NB4 (cell line): ENCODE measurements at places on chromosomes 3 and 15.

- DNase-seq, result no peak
Measured at GRCh38 chr3:60146121-60146520, 1096.3 kb upstream of the CFAP20DC start.

DNA sequence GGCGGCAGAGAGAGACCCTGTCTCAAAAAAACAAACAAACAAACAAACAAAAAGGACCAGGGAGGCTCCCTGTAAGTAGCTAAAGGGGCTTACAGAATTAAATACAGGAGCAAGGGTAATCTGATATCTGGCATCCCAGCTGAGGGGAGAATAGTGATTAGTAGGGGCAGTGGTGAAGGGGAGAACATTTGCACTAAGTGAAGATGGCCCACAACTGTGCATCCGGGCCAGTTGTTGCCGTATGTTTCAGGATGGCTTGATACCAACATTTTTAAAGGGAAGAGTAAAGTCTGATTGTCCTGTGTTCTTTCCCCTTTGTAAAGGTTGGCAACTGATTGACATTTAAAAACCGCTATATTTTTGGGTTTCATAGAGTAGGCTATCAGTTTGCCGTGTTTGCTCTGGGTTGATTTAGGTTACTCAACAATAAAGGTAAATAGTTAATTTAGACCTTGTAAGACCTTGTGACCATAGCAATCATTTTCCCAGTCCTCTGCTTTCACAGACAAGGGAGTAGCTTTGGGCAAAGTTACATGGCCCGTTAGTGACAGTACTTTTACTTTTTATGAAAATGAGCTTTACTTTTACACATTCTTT is 167.8 kb downstream of the PTPRG start:
- no peak for DNase-seq

- peak; percentile 29 for DNase-seq
Measured at GRCh38 chr3:182947888-182948287, 32.5 kb downstream of the DCUN1D1 start.

- DNase-seq, result no peak
Measured at GRCh38 chr3:141382571-141382970, 14.3 kb downstream of the ZBTB38 start.

DNA sequence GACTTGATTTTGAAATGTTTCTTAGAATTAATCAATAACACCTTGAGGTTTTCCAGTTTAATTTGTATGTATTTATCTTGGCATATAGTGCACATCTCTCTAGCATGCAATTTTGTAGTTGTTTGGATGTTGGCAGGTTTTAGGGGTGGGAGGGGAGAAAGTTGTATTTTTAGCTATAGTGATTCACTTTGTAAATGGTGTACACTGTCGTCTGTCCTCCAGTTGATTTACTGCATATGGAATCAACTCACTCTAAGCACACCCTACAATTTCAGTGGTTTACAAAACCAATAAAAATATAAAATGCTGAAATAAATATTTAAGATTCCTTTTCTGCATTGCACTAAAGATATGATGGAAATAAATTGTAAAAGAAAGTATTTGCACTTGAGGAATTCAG is 199.1 kb downstream of the CDIN1 start:
- DNase-seq, result no peak

DNA sequence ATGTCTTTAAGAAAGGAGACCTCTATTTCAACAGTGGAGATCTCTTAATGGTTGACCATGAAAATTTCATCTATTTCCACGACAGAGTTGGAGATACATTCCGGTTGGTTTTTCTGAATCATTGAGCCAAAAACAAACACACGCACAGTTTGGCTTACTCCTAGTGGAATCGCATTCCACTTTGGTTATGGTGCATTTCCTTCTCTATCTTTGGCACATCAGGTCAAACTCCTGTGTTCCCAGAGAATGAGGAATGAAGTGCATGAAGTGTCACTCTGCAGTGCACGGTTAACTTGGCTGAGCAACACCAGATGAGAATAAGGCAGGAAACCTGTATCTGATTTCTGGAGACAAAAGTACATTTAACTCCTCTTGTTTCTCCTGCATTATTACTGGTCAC is 38.5 kb downstream of the HDC start:
- no peak for DNase-seq

- DNase-seq, result peak; percentile 95
Measured at GRCh38 chr15:84658080-84658787, at the start of gene NMB. Gene NMB (minus strand): TSS chr15:84658199. CDS start chr15:84658152, 47 bp downstream.

GRCh38 chr15:56754772-56755370 is 21.6 kb upstream of the ZNF280D start:
- DNase-seq, result no peak

DNA sequence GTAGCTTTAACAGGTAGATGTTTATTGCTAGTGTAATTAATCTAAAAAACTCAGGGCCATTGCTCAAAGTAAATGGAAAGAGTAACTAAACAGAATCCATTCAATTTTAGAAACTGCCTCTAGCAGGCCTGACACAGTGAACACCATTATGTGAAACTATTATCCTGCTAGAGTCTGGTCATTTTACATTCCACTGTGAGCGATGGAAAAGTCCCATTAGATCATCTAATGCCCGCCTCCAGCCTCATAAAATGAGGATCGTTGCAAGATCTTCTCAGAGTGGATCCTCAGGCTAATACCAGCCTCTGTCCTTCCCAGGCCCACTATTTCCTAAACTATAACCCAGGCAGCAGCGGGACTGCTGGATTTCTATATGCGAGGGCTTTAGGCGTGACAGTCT is 107.7 kb downstream of the WDR76 start:
- no peak for DNase-seq

DNA sequence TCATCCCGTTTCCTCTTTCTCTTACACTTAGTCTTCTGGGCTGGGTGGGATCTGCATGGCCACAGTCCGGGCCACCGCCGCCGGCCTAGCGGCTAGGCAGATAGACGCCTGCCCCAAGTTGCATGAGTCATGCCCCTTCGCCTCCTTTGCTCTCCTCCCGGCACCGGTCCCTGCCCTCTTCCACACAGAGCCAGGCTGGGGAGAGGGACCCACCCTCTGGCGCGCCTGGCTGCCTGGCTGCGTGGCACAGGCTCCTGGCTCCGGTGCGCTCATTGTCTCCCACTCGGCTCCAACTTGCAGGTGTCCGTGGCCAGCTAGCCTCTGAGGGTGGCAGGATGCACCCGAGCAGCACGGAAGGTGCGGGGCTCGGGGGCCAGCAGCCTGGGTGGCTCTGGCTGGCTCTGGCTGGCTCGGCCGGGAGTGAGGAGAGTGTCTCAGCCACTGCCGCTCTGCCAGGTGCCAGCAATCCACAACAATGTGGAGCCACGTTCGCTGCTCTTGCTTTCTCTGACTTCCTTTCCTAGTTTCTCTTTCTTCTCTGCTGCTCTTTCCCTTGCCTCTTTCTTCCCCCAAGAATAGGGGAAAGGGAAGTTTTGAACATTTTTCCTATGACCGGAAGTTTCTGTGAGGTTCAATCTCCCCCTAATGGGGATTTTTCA is 22.4 kb upstream of the MTHFS start:
- no peak for DNase-seq

DNA sequence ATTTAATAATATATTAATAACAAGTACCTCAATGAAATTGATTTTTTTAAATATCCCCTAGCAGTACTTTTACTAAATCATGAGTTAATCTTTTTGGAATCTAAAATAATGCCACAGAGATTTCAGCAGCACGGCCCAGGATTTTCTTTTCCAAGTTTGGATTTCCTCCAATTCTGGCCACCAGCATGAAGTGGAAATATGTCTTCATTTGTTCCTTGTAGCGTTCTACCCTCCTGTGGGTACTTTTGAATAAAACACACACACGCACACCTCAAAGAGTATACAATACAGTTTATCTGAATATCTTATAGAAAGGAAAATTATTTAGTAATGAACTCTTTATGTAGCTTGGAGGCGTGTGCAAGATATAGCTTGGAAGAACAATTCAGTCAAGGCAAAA is 125.1 kb upstream of the STT3B start:
- no peak for DNase-seq

- no peak for DNase-seq
Measured at GRCh38 chr3:185726254-185726967, 98.4 kb downstream of the IGF2BP2 start.

- peak; percentile 80 for DNase-seq
Measured at GRCh38 chr3:169863458-169863899, 6.3 kb downstream of the LRRC31 start.

DNA sequence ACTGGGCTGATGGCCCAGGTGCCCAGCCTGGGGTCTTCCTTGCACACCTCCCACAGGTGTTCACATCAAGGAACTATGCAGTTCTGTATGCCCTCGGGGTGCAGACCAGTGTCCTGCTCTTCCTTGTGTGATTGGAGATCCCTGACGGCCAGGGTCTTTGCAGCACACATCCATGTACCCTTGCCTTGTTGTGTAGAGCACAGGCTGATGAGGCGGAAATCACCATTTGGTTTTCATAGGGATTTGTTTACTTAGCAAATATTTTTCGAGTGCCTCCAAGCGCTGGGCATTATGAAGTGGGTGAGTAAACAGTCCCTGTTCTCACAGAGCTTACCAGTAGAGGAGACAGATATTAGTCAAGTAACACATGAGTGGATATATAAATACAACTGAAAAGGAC is 209.3 kb upstream of the UMPS start:
- no peak for DNase-seq

DNA sequence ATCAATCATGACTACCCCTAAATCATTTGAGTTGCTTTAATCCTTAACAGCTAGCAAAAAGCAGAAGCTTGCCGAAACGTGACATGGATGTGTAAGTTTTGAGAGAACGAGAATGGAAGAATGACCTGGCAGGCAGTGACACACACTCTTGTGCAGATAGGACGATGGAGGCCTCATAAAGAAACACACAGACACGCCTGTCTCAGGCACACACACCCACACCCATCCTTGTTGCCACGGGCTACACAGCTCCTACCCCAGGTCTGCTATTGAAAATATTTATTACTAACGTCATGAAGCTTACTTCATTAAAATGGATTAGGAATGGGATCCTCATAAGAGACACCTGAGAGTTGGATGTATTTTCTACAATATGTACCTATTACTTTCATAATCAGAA is 8.5 kb downstream of the MYO5C start:
- DNase-seq, result no peak

- DNase-seq, result peak; percentile 15
Measured at GRCh38 chr3:62139957-62140356, 233.4 kb downstream of the FEZF2 start.

GRCh38 chr3:143307613-143308183 is 188.1 kb downstream of the CHST2 start:
- DNase-seq, result no peak

DNA sequence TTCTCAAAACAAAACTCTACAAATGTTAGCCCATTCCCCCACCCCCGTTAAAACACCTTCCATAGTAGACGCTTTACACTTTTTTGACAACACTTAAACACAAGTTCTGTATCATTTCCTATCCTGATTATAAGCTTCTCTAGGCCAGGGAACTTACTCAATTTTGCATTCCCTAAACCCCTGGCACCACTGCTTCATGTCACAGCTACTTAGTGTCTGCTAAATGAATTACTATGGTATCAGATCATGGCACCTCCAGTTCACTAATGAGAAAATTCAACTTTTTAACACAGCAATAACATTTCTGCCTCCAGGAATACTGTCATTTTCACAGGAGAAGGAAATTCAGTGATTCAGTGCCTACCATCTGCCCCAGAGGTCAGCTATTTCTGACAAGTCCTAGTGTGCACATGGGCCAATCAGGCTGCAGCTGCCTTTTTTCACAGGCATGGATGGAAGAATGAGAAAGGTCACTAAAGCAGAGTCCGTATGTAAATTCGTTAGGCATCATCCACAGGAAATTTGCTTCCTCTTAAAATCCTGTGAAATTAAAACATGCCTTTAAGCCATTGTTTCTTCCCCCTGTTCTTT is 18.5 kb downstream of the SFMBT1 start:
- no peak for DNase-seq

DNA sequence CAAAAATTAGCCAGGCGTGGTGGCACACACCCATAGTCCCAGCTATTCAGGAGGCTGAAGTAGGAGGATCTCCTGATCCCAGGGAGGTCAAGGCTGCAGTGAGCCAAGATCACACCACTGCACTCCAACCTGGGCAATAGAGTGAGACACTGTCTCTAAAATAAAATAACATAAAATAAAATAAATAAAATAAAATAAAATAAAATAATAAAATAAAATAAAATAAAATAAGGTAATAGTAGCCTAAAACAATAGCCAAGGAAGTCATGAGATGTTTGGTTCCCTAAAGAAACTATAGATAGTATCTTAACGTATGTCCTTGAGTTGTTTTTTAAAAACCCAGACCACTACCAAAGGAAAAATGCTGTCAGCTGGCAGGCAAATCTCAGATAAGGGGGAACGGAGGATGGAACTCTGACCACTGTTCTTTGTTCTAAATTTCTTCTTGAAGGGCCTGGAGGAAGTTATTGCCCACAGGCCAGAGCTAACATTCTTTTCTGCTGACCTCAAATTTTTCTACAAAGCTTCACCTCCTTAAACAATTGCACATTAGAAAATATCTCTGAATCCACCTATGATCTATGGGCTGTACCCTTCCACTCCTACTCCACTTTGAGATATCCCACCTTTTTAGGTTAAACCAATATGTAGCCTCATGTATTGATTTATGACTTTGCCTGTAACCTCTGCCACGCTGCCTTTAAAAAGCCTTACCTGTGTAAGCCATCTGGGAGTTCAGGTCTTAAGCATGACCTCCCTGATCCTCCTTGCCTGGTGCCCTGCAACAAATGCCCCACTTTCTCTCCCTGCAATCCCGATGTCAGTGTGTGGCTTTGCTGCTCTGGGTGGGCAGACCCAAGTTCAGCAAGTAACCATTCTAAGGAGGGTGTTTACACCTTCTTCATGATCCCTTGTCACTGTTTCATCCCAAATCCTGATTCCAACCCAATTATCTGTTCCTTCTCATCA is 126.2 kb upstream of the BHLHE40 start:
- DNase-seq, result no peak

- DNase-seq, result no peak
Measured at GRCh38 chr3:175413926-175414325, 554.8 kb downstream of the NAALADL2 start.

- DNase-seq, result peak; percentile 89
Measured at GRCh38 chr15:85750319-85751290, 44.1 kb downstream of the KLHL25 start.

- DNase-seq, result no peak
Measured at GRCh38 chr3:49781415-49782199, 4.7 kb downstream of the IP6K1 start.

- DNase-seq, result no peak
Measured at GRCh38 chr3:188169830-188170455, 16.0 kb downstream of the LPP start.

DNA sequence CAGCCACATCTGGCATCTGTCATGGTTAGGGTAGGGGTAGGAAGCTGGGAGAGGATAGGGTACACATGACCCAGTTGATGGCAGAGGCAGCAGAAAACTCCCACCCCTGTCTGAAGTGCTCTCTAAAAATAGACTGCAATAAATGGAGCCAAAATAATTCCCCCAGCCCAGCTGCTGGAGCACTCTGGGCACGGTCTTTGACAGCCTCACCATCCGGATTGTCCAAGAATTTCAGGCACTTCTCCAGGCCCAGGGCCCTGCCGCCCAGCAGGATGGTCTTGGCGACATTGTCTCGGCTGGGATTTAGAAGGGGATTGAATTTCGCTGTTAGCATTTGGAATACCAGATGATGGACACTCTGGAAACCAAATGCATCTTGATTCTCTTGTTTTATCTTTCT is 103.7 kb downstream of the IQSEC1 start:
- no peak for DNase-seq
